ENCODE measurements at places on chromosomes 6 and 20.

GRCh38 chr6:47787620-47788497 is 6.0 kb downstream of the OPN5 start:
- peak; percentile 69 for DNase-seq

GRCh38 chr20:63969838-63970713 is at the start of gene ZNF512B:
Gene ZNF512B, minus strand, starts transcription at chr20:63969930. Its CDS starts 1,980 bp downstream, at chr20:63967950.
- peak; percentile 57 for DNase-seq

- DNase-seq = peak; percentile 81
Observed at GRCh38 chr6:32622545-32623401, 14.4 kb upstream of the HLA-DQA1 start.

GRCh38 chr6:3426927-3427686 is 29.7 kb downstream of the SLC22A23 start:
- DNase-seq = no peak

DNA sequence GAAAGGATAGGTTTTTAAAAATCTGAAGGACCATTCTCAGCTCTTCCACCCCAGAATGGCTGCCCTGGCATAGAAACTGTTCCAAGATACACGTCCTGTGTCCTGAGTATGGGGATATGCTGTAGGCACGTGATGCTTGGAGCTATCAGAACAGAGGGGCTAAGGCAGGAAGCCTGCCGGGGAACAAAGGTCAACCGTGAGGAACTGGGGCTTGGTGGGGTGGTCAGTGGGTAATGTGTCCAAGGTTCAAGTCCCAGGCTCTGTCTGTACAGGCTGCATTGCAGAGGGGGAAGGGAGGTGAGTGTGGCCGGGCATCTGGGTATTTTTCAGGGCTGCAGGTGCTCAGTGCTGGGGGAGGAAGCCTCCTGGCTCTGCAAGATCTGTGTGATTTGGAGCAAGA is 479.6 kb upstream of the CHD6 start:
- no peak for DNase-seq

GRCh38 chr20:33145521-33145920 is 22.4 kb upstream of the BPIFA2 start:
- no peak for DNase-seq

- DNase-seq = no peak
Observed at GRCh38 chr20:52166150-52166549, 25.4 kb downstream of the ZFP64 start.

- DNase-seq = no peak
Observed at GRCh38 chr6:43113431-43114260, 37.5 kb downstream of the PTK7 start.

DNA sequence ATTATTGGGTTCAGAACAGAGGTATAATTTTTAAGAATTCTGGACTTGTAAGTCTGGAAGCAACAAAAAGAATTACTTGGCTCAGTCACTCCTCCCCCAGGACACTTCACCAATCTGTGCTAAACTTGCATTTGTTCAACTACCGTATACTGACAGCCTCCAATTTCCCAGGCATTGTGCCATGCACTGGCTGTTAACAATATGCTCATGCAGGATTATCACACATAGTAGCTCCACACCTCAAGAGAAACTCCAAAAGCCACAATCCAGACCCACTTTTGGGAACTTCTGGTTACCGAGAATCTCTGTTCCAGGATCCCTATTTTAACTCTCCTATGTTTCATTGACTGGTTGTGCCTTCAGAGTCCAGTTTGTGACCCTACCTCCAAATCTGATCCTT is 7.7 kb downstream of the ADGRF1 start:
- DNase-seq = no peak

- DNase-seq = no peak
Observed at GRCh38 chr20:25283221-25283951, 35.5 kb downstream of the PYGB start.

GRCh38 chr6:33934731-33935270 is 131.0 kb upstream of the MLN start:
- DNase-seq = no peak

DNA sequence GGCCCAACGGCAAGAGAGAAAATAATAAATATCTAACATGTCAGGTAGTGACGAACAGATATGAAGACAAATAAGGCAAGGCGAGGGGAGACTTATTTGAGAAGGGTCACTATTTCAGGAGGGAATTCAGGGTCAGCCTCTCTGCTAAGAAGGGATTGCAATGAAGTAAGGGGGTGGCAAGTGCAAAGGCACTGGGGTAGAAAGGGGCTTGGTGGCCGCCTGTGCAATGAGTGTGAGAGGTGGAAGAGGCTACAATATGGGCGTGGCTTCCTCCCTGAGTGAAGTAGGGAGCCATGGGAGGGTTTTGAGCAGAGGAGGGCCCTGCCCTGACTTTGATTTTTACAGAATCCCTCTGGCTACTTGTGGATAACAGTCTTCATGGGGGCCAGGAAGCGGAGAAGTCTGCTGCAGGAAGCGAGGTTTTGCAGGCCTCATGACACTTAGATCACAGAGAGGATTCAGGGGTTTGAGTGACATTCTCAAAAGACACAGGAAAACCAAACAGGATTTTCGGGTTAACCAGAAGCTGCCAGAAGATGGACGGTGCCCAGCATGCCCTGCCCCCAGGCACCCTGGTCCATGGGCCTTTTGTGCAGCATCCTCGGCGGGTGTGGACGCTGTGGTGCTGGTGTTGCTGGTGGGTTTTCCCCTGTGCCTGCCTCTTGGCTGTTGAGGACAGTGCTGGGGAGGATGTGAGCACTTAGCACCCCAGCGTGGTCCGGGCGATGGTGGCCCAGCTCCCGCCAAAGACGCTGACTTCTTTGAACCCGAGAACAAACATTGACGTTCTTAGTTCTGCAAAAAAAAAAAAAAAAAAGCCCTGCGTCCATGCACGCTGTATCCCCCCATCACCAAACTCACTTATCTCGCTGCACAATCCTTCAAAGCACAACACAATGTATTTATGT is 124.2 kb upstream of the PTPN1 start:
- no peak for DNase-seq

GRCh38 chr6:131999545-132000146 is 48.5 kb upstream of the CCN2 start:
- no peak for DNase-seq

GRCh38 chr6:43199912-43200311 is 17.9 kb downstream of the CUL9 start:
- no peak for DNase-seq

GRCh38 chr6:76073281-76073680 is 819 bp upstream of the IMPG1 start:
- DNase-seq = no peak

- DNase-seq = no peak
Observed at GRCh38 chr6:3721810-3722621, 29.5 kb downstream of the PXDC1 start.

DNA sequence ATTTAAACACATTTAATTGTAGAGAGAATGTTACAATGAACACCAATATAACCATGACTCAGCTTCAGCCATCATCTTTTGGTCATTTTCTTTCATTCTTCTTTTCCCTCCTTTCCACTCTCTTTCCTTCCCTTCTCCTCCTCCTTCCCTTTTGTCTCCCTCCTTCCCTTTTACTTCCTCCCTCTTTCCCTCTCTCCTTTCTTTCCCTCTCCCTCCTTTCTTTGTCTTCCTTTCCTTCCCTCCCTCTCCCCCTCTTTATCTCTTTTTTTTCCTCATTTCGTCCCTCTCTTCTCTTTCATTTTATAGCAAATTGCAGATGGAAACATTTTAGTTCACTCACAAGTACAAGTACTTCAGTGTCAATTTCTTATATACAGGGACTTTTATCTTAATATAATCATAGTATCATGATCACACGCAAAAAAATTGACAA is 1.8 kb downstream of the ZKSCAN3 start:
- DNase-seq = no peak

DNA sequence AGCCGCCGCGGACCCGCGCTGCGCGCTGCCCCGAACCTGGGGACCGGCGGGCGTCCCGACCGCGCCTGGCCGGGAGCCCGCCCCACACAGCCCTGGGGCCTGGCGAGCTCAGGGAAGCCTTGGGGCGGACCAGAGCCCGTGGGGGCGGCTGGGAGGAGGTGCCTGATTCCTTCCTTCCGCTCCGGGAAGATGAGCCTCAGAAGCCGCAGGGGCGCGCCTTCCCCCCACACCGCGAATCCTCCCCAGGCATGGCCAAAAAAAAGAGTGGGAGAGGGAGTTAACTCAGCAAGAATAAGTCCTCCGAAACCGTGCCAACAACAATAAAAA is at the start of gene CBLN4:
Gene CBLN4 (minus strand): TSS at position 131 of the 327 bp plus-strand sequence. CDS start 1,348 bp downstream, outside the sequence.
- DNase-seq = no peak

DNA sequence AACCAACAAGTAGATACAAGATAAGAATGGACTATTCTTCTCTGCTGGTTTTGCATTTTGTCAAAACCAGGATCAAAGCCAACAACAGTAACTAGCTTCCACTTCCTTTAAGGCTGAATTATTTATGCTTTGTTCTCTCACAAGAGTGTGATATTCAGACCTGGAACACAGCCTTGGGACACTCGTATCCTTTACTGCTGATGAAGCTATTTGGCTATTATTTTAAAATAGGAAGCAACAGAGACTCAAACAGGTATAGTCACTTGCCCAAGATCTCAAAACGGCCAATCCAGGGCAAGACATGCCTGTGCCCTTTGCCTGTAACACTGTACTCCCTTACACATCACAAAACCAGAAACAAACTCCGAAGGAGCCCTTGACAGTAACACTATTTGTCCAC is 19.9 kb downstream of the SPTLC3 start:
- DNase-seq = no peak

DNA sequence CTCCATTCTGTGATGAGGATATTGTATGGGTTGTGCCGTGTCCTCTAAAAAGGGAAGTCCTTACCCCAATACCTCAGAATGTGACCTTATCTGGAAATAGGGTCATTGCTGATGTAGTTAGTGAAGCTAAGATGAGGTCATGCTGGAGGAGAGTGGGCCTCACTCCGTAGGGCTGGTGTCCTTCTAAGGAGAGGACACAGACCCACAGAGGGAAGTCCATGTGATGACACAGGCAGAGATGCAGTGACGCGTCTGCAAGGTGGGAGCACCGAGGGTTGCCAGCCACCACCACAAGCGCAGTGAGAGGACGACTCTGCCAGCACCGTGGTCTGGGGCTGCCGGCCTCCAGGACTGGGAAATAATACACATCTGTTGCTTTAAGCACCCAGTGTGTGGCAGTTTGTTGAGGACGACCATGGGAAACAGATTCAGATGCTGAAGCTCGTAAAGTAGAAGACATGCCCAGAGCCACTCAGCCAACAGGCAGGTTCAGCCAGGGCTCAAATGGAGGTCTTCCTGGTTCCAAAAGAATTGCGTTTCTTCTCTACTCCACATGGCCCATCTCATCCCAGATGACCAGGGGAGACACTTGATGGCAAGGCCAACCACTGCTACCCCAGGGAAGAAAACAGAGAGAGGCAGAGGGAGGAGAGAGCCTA is 59.2 kb upstream of the DUSP22 start:
- DNase-seq = no peak

DNA sequence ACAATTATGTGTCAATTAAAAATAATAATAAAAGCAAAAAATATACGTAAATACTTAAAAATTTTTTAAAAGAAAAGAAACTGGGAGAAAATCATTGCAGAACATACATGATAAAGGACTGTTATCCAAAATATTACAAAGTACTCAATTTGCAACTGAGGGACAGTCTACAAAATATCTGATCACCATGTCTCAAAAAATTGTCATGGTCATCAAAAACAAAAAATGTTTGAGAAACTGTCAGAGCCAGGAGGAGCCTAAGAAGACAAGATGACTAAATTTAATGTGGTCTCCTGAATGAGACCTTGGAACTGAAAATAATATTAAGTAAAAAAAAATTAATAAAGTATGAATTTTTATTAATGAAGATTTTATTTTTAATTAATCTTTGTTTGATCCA is 43.5 kb downstream of the DTNBP1 start:
- no peak for DNase-seq

DNA sequence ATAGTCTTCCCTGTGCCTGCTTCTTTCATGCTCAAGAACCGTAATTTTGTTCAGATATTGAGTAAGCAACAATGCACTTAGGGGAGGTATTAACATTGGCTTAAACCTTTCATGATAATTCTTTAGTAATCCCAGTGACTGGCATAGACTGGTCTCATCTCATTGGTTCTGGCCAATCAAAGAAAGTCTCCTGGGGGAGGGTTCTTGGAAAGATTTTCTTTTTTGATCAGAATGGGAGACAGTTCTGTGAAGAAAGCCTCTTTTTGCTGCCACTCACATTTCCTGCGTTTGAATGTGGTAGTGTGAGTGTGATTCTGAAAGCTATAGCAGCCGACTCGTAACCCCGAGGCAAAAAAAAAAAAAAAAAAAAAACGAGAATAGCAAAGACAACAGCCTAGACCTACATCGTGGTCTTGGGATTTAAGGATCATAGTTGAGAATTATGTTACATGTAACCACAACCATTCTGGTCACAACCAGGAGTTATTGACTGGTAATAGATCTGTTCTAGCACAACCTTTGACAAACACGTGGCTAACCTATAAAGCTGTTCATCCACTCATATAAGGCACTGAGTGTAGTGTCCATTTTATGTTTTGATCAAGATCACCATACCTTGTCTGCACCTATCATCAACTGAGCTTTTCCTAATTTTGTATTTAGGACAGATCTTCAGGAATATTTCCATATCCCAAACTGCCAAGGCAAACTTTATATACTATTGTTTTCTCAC is 15.1 kb upstream of the TMEM217 start:
- no peak for DNase-seq

DNA sequence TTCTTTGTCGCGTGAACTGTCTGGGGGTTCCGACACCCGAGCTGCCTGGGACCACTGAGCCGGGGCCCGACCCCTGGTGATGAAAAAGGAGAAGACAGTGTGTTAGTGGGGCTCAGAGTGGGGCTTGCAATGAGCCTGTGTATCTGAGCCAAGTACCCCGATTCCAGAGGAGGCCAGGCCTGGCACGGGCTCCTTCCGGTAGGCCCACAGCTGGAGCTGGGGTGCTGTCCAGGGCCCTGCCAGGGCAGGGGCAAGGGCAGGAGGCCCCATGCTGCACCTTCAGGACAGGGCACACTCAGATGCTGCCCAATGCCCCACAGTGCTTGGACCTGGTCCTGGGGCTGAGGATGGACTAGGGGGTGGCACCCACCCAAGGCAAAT is 89.4 kb downstream of the TAF4 start:
- DNase-seq = no peak

DNA sequence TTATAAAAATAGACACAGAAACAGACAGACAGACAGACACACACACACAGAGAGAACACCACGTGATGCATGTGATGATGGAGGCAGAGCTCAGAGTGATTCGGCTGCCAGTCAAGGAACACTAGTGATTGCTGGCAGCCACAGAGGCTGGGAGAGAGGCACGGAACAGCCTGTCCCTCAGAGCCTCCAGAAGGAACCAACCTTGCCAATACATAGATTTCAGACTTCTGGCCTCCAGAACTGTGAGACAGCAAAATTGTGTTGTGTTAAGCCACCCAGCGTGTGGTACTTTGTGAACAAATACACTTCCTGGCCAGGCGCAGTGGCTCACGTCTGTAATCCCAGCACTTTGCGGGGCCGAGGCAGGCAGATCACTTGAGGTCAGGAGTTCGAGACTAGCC is 9.5 kb upstream of the PARD6B start:
- DNase-seq = no peak

GRCh38 chr6:42038811-42039408 is 11.4 kb upstream of the TAF8 start:
- no peak for DNase-seq

- DNase-seq = no peak
Observed at GRCh38 chr20:46203510-46203837, 85.4 kb downstream of the CD40 start.
